Kidney (tissue), 22 donors: ENCODE measurements at places on chromosomes 3 and 15. TPM values are rescaled to one million over a fixed set of nuclear protein-coding genes. Genes with fewer than 3 reads are reported as not detected.

- H3K36me3 ChIP-seq = peaks cover 4% of the 10 kb centered on the region
- no peak for DNase-seq
- no peak overlapping the region for H3K4me3 ChIP-seq
Measured at GRCh38 chr15:41575282-41575681, 16.3 kb downstream of the TYRO3 start.

The ANKRD34C gene
- total RNA-seq = not detected

DNA sequence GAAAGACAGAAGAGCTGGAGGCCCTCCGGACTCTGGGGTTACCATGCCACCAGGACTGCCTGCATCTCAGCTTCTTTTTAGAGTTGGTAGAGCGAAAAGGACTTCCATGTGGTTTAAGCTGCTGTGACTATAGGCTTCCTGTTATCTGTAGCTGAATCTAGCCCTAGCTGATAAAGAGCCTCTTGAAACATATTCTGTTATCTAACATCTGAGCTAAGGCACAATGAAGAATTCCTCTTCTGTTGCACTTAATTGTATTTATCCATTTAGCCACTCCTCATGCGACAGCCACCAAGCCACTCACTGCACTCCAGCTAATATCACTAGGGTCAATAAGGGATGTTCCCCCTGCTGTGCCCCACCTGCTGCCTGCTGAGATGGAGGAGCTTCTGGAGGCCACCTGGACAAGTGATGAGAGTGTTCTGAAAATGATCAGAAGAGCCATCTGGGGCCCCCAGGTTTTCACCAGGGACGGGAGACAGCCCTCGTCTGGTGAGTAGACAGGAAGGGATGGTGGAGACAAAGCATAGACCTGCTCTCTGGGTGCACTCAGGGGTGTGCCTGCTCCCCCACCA, 94.6 kb upstream of the PLXNA1 start:
- no peak overlapping the region for H3K4me3 ChIP-seq
- no peaks in the 10 kb centered on the region for H3K4me1 ChIP-seq
- no peaks in the 10 kb centered on the region for H3K36me3 ChIP-seq

The C2CD4A gene
- 5.3 TPM for total RNA-seq

The PPP4R2 gene
- 72.0 TPM for total RNA-seq

DNA sequence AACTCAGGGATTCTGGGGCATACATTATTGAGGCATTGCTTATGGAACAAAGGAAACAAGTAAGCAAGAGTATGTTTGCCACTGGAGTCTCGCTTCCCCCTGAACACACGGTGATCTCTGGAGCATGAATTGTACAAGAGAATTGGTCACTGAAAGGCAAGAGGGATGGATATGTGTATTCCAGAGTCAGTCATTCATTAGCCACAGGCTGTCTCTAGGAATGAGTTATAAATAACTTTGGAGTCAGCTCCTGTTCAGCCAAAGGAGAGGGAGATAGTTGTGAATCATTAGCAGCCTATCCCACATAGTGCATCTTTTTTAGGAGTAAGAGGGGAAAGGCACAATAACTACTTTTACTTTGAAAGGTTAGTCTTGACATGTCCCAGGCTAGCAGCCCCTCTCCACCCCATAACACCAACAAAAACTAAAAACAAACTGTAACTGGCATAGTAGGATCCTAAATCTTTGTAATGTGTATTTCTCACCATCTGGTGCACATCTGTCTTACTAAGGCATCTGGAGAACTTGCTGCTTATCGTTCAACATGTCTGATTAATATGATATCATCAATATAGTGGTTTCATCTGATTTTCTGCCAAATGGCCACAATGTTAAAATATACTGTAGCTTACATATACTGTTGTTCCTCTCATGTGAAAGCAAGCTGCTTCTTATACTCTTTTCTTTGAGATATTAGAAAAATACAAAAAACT, 462.2 kb downstream of the GRM7 start:
- no peaks in the 10 kb centered on the region for H3K27me3 ChIP-seq
- no peak overlapping the region for H3K4me3 ChIP-seq
- H3K4me1 ChIP-seq = no peaks in the 10 kb centered on the region
- no peak for DNase-seq
- H3K27ac ChIP-seq = no peak overlapping the region

DNA sequence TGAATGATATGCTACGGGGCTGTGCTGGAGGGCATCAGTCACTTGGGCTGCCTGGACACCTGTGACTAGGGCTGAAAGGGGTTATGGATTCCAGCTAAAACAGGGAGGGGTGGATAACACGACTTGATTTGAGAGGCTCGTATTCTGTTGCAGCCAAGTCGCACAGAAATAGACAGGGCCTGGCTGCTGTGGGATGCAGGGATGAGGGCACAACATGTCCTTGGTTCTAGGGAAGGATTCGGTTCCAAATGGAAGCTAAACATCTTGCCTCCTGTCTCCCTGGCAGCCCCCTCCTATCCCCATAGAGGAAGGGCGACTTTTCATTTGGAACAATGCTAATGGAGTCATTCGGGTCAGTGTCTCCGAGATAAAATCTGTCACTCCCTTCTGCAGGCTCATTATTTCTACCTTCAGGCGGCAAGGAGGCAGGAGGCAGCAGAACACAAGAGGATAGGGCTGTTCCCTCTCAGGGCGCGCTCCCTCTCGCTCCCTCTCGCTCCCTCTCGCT, 433.8 kb upstream of the RBMS3 start:
- no peaks in the 10 kb centered on the region for H3K36me3 ChIP-seq
- H3K4me1 ChIP-seq = no peaks in the 10 kb centered on the region
- no peaks in the 10 kb centered on the region for H3K27me3 ChIP-seq
- H3K4me3 ChIP-seq = no peak overlapping the region
- no peak overlapping the region for H3K27ac ChIP-seq

DNA sequence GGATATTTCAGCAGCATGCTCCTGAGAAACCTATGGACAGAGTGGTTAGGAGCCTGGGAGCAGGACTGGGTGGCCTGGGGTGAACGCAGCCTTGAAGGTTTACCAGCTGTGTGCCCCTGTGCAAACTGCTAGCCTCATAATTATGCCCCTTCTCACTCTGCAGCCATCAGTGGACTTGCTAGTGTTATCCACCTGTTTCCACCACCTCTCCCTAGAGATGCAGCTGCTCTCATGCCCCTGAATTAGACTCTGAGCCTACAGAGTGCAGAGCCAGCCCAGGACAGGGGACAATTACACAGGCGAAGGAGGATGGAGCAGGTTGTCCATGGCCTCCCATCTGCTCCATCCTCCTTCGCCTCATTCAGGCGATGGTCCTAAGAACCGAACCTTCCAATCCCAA, 175.9 kb downstream of the ATP10A start:
- no peak for DNase-seq
- no peak overlapping the region for H3K4me3 ChIP-seq
- no peaks in the 10 kb centered on the region for H3K4me1 ChIP-seq

DNA sequence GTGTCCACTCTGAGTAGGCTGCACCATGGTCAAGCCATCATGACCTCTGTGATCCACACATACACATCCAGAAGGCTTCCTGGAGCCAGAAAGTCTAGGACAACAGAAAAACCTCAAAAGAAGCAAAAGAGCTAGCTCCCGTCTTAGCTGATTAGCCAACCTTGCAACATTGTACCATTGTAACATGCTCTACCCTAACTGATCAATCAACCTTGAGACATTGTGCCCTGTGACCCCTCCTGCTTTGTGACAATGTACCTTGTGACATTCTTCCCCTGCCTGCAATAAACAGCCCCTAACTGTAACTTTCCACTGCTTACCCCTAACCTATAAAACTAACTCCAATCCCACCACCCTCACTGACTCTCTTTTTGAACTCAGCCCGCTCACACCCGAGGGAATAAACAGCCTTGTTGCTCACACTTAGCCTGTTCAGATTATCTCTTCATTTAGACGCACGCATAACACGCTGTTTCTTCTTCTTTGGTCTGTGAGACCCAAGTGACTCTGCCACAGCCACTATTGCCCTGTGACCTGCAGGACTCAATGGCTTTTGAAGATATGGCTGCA, 1104.6 kb downstream of the OTOL1 start:
- H3K27me3 ChIP-seq = no peaks in the 10 kb centered on the region
- no peaks in the 10 kb centered on the region for H3K4me1 ChIP-seq
- H3K27ac ChIP-seq = no peak overlapping the region
- DNase-seq = no peak

GRCh38 chr15:29126821-29127461, 142.7 kb downstream of the NSMCE3 start:
- no peak for DNase-seq
- no peak overlapping the region for H3K4me3 ChIP-seq
- no peaks in the 10 kb centered on the region for H3K4me1 ChIP-seq
- no peaks in the 10 kb centered on the region for H3K36me3 ChIP-seq

- H3K4me3 ChIP-seq = no peak overlapping the region
- no peak overlapping the region for H3K27ac ChIP-seq
- H3K27me3 ChIP-seq = no peaks in the 10 kb centered on the region
- H3K36me3 ChIP-seq = no peaks in the 10 kb centered on the region
Measured at GRCh38 chr3:45642731-45643152, 46.5 kb upstream of the SACM1L start.

The MFN1 gene
- 50.2 TPM for total RNA-seq

DNA sequence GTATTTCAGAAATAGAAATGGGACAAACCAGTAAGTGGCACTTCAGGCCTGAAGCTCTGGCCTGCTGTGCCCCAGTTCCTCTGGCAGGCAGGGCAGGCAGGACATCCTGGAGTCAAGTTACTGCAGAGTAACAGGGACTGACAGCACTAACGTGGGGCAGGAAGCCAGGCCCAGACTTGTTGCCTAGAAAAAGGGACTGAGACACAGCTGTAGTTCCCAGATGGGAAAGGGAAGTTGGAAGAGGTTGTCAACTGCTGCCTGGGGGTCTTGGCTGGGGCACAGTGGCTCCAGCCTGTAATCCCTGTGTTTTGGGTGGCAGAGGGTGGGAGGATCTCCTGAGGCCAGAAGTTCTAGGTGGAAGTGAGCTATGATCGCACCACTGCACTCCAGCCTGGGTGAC, 171.9 kb downstream of the FMN1 start:
- peak; percentile 70 for DNase-seq
- H3K27ac ChIP-seq = peak overlapping the region; percentile 52
- no peaks in the 10 kb centered on the region for H3K36me3 ChIP-seq
- H3K4me3 ChIP-seq = no peak overlapping the region

GRCh38 chr3:7787871-7788828, 713.5 kb upstream of the LMCD1 start:
- no peak overlapping the region for H3K27ac ChIP-seq
- no peak overlapping the region for H3K4me3 ChIP-seq
- no peak for DNase-seq
- H3K27me3 ChIP-seq = no peaks in the 10 kb centered on the region
- H3K36me3 ChIP-seq = no peaks in the 10 kb centered on the region

DNA sequence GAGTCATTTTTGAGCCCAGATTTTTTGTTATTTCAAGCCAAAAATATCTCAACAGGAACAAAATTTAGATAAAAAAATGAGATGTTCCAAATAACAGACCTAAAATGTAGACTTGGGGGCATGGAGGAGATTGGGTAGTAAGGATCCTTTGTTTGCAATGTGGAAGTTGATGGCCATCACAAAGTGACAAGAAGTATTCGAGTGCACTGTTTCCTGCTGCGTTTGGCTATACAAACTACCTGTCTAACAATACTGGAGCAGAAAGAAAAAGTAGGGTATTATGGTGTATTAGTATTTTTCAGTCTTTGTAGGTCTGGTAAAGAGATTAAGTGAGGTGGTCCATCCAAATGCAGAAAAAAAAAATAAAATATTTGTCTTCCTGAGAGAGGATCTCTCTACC, 284.2 kb downstream of the C3orf38 start:
- no peak for DNase-seq
- no peak overlapping the region for H3K4me3 ChIP-seq
- H3K4me1 ChIP-seq = no peaks in the 10 kb centered on the region
- H3K36me3 ChIP-seq = no peaks in the 10 kb centered on the region
- no peaks in the 10 kb centered on the region for H3K27me3 ChIP-seq

The EPHB1 gene
- 3.2 TPM for total RNA-seq

The SLC6A11 gene
- 0.38 TPM for total RNA-seq

GRCh38 chr15:63094495-63094931, 27.1 kb upstream of the LACTB start:
- DNase-seq = no peak
- no peaks in the 10 kb centered on the region for H3K27me3 ChIP-seq
- no peak overlapping the region for H3K4me3 ChIP-seq
- no peak overlapping the region for H3K27ac ChIP-seq
- H3K4me1 ChIP-seq = peaks cover 1% of the 10 kb centered on the region
- no peaks in the 10 kb centered on the region for H3K36me3 ChIP-seq

DNA sequence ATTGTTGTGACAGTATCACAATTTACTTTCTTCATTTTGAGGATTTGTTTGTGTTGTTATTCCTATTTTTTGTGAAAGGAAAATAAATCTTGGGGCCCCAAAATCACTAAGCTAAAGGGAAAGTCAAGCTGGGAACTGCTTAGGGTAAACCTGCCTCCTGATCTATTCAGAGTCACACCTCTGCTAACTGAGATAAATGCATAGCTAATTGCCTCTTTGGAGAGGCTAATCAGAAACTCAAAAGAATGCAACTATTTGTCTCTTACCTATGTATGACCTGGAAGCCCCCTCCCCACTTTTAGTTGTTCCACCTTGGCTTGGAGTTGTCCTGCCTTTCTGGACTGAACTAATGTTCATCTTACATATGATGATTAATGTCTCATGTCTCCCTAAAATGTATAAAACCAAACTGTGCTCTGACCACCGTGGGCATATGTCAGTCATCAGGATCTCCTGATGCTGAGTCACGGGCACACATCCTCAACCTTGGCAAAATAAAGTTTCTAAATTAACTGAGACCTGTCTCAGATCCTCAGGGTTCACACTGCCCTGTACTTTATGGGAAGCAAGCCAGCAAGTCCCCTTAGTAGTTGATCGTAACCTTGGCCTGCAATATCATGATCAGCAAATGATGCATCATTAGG, 523.2 kb upstream of the GOLIM4 start:
- no peak for DNase-seq
- no peaks in the 10 kb centered on the region for H3K36me3 ChIP-seq
- no peaks in the 10 kb centered on the region for H3K4me1 ChIP-seq
- no peak overlapping the region for H3K4me3 ChIP-seq
- no peaks in the 10 kb centered on the region for H3K27me3 ChIP-seq

GRCh38 chr15:91864664-91865063, 11.2 kb downstream of the SLCO3A1 start:
- H3K4me1 ChIP-seq = peaks cover 9% of the 10 kb centered on the region
- no peaks in the 10 kb centered on the region for H3K36me3 ChIP-seq
- peak overlapping the region; percentile 10 for H3K27ac ChIP-seq
- H3K4me3 ChIP-seq = no peak overlapping the region
- DNase-seq = peak; percentile 51
